ENCODE measurements at places on chromosomes 1 and 21.

- DNase-seq, result no peak
Observed at GRCh38 chr1:118266436-118266835, 81.4 kb upstream of the SPAG17 start.

GRCh38 chr1:92833840-92834239 lies 2.0 kb downstream of the RPL5 start:
- no peak for DNase-seq

DNA sequence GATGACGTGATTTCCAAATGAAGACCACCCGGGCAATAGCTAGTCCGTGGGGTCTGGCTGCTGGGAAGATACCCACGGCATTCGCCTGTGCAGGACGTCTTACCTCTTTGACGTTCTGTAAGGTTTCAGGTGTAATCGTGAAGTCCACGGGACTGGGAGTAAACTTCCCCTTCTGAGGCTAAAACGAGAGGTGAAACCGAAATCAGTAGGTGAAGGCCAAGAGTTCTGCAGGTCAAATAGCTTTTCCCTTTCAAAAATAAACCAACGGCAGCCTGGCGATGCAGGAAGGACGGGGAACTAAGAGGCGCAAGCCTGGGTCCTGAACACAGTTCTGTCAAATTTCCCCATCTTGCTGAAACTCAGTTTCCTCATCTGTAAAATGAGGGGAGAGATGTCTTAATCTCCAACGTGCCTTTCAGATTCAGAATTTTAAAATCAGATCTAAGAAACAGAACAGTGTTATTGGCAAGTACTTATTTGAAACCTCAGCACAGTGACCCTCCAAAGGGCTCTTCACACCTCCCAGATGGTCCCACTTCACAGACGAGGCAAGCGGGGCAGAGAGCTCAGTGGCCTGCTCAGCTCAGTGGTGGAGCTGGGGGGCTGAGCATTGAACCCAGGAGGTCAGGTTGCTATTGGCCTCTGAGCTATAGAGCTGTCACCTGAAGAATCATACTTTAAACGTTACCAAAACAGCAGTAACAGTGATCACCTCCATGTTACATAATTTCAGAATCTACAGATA lies 34.7 kb downstream of the VPS26C start:
- no peak for DNase-seq

GRCh38 chr1:183407474-183407873 lies 10.7 kb downstream of the NMNAT2 start:
- no peak for DNase-seq

DNA sequence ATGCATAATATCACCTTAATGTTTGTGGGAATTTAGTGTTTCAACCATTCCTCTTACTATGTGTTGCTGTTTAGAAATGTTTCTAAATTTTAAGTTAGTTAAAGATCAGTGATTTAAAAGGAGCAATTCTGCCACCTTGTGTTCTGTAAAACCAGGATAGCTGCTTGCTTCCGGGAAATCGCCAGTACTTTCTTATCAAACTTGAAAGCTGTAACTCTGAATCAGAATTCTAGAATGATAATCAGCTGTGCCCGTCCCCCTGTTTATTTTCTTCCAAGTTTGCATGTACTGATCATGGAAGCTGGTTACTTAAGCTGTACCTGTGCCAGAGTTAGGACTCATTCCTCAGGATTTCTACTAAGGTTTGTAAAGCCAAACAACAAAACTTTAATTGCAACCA lies 656.4 kb downstream of the LTN1 start:
- peak; percentile 83 for DNase-seq

DNA sequence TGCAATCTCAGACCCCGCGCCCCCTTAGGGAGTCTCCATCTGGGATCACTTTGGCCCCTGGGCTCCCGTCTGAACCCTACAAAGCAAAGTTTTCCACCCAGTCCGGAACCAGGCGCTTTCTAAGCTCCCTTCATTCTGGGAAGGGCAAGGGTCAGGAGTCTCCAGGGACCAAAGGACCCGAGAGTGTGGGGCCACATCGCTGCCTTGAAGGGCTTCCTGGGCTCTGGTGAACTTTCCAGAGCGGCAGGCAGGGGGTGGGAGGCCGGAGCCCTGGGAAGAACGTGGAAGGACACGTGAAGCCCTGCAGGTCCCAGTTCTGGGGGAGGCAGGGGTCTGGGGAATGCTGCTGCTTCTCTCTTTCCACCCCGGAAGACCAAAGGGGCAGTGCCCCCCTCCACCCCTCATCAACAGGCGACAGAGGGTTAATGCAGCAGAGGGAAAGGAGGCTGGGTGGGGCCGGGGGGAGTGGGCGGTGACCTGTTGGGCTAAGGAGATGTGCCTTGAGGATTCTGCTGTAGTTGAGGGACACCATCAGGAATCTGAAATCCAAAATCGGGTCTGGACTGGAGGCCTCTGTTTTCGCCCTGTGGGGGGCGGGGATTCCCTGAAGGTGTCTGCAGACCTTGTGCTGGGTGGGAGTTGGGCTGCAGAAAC lies 734 bp downstream of the CDK18 start:
- DNase-seq, result no peak

DNA sequence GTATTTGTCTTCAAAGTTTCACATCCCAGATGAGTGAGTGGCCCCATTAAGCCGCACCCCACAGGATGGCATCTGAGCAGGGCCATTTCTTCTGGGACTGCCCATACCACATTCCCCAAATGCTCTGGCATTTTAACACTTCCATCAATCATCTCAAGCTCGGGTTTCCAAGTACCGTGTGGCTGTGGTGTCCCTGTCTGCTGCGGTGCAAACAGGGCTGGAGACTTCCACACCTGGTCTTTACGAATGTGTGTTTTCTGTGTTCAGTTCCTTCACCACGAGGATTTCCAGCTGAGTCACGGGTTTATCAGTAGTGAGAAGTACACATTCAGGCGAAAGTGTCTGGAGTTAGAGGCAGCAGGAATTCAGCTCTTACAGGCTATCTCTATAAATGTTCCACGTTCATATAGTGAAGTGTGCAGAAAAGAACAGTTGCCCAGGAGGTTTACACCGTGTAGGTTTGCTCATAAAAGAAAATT lies 195.2 kb downstream of the RHOU start:
- no peak for DNase-seq

- no peak for DNase-seq
Observed at GRCh38 chr1:53080041-53080440, 18.0 kb downstream of the PODN start.

DNA sequence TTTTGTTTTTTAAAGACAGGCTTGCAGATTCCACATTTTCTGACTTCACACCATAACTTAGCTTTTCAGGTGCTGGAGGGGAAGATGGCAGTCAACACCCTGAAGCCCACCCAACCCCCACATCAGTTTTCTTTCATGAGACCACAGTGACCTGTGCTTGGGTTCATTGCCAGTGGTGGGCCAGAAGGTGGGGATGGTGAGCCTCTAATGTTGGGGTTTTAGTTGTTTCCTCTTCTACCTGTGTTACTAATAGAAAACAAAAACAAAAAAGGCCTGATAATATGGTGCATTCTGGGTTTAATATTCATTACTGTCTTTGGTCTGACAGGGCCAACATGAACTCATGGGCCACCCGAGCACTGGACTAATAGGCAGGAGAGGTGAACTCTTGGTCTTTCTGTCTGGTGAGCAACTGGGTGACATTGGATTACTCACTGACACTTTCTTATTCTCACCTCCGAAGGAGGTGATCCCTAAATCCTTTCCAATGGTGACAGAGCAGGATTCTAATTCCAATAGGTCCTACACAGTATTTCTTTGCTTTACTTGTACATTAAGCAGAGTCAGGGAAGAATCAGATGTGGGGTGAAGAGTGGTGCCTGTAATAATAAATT lies 132.8 kb downstream of the CLIC6 start:
- DNase-seq, result no peak

- DNase-seq, result peak; percentile 76
Observed at GRCh38 chr21:39555911-39556590, 56.7 kb upstream of the B3GALT5 start.

DNA sequence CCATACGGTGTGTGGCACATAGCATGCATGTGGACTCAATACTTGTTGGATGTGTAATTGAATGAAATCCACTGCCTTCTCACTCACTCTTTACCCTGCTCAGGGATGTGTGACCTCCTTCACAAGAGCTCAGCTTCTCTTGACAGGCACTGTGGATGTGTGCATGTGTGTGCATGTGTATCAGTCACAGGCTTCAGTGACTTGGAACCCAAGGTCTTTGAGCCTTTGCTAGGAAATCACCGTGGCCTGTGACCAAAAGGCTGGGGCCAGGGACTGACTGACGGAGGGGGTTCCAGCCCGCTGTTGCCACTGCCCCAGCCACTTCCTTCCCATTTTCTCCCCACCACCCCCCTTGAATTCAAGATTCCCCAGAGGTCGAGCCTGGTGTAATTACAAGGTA lies 144.4 kb upstream of the POU3F1 start:
- DNase-seq, result peak; percentile 32

GRCh38 chr1:21894034-21894881 lies 42.9 kb downstream of the HSPG2 start:
- peak; percentile 75 for DNase-seq

GRCh38 chr1:194538453-194538852 lies 1352.0 kb upstream of the B3GALT2 start:
- DNase-seq, result no peak

DNA sequence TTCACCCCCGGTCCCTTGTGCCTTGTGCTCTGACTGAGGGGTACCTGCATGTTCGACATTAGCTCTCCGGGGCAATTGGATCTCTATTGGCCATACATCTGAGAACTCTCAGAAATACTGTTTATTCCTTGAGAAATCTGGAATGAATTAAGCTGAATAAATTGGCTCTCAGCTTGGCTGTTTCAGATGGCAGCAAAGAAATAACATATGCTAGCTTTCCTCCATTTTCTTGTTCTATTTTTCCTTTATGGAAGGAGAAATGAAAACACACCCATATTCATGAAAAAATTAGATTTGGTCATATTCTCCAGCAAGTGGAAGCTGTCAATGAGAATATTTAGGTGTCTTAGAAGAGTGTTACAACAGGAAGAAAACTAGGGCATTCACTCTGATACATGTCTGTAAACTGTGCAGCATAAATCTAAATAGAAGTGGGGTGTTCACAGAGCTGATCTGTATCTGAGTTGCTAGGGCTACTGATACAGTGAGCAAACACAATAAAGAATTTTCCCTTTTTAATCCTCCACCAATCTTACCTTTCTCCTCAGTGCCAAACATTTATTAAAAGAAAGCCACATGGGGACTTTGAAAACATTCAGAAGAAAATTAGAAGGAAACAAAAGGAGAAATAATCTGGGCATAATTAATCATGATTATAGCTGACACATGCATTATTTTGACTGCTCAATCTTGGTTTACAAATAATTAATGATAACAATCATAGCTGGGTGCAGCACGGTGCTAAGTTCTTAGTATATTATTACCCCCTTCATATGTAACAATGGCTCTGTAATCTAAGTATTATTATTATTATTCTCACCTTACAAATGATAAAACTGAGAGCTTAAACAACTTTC lies 671.9 kb upstream of the USP24 start:
- peak; percentile 35 for DNase-seq

DNA sequence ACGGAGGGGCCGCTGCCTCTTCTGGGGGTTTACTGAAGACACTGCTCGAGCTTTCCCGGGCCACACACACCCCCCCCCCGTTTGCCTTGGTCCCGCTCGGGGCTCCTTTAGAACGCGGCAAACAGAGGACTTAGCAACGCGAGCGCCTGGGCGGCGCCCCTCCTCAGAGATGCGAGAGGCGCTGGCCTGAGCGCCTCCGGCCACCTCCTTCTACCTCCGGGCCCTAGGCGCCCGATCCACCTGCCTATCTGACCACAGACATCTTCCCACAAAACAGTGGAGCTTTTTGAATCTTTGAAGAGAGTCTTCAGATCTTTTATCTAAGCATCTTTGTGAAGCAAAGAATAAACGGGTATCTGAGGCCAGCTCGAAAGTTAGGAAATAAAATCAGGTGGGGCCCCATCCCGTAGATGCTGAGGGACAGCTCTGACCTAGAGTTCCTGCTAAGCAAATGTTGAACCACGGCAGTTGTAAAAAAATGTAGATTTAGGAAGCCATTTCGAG lies 436 bp upstream of the TTLL7 start:
- peak; percentile 90 for DNase-seq

- DNase-seq, result no peak
Observed at GRCh38 chr21:40839521-40839920, 7.4 kb downstream of the DSCAM start.

DNA sequence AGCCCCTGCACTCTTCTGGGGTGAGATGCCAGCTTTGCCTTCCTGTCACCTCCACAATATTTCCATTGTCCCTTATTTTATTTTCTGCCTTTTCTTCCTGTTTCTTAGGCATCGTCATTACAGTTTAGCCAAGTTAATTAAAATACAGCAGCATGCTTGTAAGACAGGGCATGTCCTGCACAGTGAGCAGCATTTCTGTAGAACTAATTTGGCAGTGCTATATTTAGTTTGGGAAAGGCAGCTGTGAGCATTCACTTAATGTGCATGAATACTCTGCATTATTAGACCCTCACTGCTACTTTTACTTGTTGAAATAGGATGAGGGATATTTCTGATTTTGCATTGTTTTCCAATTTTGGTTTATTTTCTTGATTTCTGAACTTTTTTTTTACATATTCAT lies 133.3 kb downstream of the KCNK2 start:
- peak; percentile 65 for DNase-seq

DNA sequence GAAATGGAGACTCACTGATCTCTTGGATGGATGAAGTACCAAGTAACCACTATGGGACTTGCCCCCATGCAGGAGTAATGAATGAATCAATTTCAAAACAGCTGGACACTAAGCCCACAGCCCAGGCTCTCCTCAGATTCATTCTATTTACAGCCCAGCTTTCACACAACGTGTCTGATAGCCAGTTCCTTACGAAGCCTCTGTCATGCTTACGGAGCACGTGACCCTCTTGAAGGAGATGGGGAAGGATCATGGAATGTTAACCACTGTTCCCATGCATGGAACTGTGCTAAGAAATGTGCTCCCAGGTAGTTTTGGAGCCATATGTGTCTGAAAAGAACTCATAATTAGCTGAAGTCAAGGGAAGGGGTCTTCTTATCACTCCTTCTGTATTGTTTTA lies 124.1 kb downstream of the KIF26B start:
- no peak for DNase-seq

GRCh38 chr1:202989879-202990278 lies 17.3 kb upstream of the TMEM183A start:
- DNase-seq, result no peak

DNA sequence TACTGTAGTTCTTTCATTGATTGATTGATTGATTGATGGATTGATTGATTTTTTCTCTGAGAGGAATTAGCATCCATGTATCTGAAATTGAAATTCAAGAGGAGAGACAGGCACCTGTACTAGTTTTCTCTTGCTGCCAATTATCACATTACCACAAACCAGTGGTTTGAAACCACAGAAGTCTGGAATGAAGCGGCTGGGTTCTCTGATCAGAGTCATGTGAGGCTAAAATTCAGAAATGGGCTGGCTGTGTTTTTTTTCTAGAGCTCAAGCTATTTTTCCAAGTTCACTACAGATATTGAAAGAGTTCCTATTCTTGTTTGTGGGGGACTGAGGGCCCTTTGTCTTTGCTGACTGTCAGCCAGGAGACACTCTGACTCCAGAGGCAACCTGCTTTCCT lies 10.0 kb downstream of the NBPF3 start:
- DNase-seq, result no peak

GRCh38 chr1:119869995-119870394 lies 26.3 kb downstream of the ADAM30 start:
- no peak for DNase-seq

GRCh38 chr1:223639331-223639749 lies 26.2 kb downstream of the CAPN8 start:
- no peak for DNase-seq

GRCh38 chr21:25515484-25516405 lies 91.5 kb downstream of the MRPL39 start:
- DNase-seq, result peak; percentile 6
